ENCODE measurements at places on chromosomes 1 and 21. TPM values are rescaled to one million over a fixed set of nuclear protein-coding genes. Genes with fewer than 3 reads are reported as not detected.

The UTS2 gene
- 0.24 TPM for polyA plus RNA-seq

The FCRL4 gene
- not detected for polyA plus RNA-seq

The APCS gene
- polyA plus RNA-seq = not detected

The OR2AK2 gene
- not detected for polyA plus RNA-seq

The CSMD2 gene
- 0.87 TPM for polyA plus RNA-seq

The PTPN14 gene
- 34.0 TPM for polyA plus RNA-seq

The NPPA gene
- 0.59 TPM for polyA plus RNA-seq

The SPRR1B gene
- polyA plus RNA-seq = not detected

The PLA2G2D gene
- polyA plus RNA-seq = not detected

The CCDC190 gene
- polyA plus RNA-seq = not detected

The CR1L gene
- polyA plus RNA-seq = 1.8 TPM

DNA sequence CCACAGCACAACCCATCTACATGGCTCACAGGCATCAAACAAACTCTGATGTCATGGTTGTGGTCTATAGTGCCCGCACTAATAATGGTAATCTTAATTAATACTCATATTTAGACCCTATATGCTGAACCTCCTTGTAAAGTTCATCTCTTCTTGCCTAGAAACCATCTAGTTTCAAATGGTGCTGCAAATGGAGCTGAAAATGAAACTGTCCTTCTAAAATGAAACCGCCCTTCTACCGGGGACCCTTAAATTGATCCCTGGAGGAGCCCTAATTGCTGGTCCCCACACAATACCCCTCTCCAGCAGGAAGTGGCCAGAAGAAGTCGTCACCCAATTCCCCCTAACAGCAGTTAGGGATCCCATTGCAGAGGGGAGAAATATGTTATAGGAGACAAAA is 612.6 kb downstream of the MRPL39 start:
- DNase-seq = no peak

DNA sequence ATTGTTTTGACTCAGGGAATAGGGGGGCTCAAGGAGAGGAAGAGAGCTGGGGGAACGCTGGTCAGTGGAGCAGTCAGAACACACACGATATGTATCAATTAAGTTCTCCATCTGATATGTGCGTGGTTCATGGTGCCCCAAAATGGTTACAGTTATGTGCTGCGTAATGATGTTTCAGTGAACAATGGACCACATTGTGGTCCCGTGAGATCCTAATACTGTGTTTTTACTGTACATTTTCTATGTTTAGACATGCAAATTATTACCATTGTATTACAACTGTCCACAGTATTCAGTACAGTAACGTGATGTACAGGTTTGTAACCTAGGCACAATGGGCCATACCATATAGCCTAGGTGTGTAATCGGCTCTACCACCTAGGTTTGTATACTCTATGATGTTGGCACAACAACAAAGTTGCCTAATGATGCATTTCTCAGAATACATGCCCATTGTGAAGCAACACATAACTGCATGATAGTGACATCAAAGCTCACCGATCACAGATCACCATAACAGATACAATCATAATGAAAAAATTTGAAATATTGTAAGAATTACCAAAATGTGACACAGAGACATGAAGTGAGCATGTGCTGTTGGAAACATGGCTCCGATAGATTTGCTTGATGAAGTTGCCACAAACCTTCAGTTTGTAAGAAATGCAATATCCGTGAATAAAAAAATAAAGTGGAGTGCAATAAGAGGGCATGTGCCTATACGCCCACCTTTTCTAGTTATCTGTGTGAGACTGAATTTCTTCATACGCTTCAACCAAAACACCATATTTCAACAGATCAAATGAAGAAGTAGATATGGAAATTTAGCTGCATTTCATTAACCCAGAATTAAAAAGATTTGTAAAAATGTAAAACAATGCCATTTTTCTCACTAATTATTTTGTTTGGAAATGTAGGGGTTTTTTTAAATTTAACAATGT is 14.8 kb upstream of the TMEM54 start:
- DNase-seq = no peak

GRCh38 chr1:44696789-44697345 is 22.4 kb downstream of the ARMH1 start:
- DNase-seq = no peak

GRCh38 chr1:202711949-202712635 is 1.8 kb upstream of the SYT2 start:
- no peak for DNase-seq

DNA sequence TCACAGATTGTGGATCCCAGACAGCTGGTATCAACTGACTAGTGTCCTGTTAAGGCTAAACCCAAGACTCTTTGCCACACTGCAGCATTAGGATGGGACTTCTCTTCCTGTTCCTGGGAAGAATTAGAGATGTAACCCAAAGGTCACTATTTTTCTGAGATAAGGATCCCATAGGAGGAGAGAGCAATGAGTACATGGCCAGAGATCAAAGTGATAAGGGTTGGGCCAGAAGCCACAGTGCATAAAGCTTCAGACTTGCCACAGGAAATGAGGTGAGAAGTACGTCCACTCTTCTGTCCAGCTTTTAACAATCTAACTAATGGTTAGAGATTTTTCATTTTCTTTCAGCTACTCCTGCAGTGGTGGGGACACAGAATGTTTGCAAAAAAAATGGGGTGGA is at the start of gene HSD3B1:
Gene HSD3B1 (plus strand): TSS at position 270 of the 400 bp plus-strand sequence. CDS start 267 bp downstream, outside the sequence.
- no peak for DNase-seq

GRCh38 chr1:145792484-145792883 is 31.4 kb downstream of the RNF115 start:
- no peak for DNase-seq

DNA sequence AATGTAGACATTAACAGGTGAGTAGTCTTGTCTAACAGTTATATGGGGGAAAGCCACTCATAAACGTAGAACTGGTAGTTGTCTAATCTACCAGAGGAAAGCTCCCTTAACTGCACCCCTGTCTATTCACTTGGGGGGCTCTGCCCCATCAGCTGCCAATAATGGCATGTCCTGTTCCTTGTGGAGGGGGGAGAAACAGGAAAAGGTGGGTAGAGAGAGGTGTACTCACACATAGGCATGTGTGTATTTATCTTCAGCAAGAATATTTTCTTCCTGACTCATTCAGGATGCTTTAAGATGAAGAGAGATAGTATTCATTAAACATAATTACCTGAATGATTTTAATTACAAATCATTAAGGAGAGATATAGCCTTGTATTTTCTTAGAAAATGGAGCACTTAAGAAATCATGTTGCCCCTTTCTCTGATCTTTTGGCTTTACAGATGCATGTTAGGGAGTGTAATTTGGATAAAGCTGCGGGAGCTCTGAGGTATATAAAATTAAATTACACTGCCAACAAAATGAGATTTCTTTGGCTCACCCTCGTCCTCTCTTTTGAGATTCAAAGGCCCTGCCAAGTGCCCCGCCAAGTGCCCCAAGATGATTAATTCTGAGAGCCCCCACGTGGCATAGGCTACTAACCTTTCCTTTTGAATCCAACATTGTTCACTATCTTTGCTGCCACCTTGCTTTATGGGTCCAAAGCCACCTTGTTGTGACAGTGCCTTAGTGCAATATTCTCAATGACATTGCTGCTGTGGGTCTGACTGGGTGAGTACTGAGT is 286.3 kb upstream of the LYPLAL1 start:
- DNase-seq = no peak

GRCh38 chr1:96472471-96472870 is 249.1 kb upstream of the PTBP2 start:
- no peak for DNase-seq

- DNase-seq = no peak
Observed at GRCh38 chr1:150138044-150138443, 11.7 kb upstream of the PLEKHO1 start.

GRCh38 chr1:210477328-210477924 is 148.7 kb downstream of the HHAT start:
- no peak for DNase-seq

DNA sequence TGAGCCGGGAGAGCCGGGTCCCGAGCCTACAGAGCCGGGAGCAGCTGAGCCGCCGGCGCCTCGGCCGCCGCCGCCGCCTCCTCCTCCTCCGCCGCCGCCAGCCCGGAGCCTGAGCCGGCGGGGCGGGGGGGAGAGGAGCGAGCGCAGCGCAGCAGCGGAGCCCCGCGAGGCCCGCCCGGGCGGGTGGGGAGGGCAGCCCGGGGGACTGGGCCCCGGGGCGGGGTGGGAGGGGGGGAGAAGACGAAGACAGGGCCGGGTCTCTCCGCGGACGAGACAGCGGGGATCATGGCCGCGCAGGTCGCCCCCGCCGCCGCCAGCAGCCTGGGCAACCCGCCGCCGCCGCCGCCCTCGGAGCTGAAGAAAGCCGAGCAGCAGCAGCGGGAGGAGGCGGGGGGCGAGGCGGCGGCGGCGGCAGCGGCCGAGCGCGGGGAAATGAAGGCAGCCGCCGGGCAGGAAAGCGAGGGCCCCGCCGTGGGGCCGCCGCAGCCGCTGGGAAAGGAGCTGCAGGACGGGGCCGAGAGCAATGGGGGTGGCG is 371 bp downstream of the ARID1A start:
- no peak for DNase-seq

DNA sequence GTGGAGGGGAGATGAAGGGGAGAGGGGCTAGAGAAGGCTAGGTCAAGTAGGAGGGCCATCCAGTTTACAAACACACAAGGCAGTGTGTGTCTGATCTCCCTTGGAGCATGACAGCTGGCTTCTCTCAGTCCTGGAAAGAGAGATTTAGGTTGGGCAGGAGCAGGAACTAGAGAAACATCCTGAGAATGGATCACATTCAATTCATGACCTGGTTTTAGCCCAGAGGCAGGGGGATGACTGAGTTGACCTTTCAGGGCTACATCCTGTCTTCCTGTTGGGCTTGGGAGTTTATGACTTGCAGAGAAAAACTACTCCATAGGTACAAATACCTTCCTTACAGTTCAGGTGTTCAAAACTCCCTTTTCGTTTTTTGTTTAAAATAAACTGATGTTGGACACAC is 97.0 kb downstream of the IGSF21 start:
- DNase-seq = no peak
